ENCODE measurements at places on chromosomes 7 and 10.

DNA sequence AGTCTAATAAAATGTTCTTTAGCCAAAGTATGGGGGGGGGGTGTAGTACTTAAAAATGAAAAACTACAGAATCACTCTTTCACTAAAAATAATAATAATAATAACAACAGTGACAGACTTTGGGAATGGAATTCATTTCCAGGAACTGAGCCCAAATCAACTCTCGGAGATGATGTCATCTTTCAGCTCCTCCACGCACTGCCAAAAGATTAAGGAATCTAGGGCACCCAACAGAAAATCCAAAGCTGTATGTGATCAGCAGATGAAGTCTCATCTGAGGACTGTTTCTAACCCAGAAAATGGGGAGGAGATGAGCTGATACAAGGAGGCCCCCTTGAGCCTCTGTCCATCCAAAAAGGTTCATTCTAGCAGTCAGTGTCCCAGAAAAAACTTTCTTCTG lies 54.5 kb downstream of the GRB10 start:
- DNase-seq: no peak

GRCh38 chr7:7125963-7126362 lies 56.4 kb upstream of the C1GALT1 start:
- no peak for DNase-seq

DNA sequence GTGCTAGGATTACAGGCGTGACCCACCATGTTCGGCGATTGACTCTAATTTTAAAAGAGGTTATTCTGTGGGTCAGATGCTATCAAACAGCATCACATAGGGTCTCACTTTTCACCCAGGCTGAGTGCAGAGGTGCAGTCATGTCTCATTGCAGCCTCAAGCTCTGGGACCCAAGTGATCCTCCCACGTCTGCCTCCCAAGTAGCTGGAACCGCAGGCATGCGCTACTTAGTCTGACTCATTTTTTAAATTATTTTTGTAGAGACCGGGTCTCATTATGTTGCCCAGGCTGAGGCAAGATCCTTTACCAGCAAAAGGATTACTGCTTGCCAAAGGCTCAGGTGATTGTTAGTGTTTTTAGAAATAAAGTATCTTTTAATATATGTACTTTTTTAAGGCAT lies 42.9 kb upstream of the STOX1 start:
- DNase-seq: no peak

DNA sequence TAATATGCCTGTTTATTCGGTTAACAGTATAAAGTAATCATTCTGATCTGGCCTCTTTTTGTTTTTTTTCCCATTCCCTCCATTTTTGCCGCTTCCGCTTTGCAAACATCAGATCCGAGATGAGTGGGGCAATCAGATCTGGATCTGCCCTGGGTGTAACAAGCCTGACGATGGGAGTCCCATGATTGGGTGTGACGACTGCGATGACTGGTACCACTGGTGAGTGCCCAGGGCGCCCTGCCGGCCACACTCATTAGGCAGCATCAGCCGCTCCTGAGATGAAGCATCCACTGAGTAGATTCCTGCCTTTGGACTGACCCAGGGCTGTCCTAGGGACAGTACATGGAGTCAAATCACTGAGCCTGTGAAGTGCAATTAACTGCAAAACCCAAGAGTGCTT lies 40.9 kb upstream of the GATA3 start:
- DNase-seq: no peak

GRCh38 chr10:10772411-10772810 lies 245.3 kb upstream of the CELF2 start:
- DNase-seq: no peak

- no peak for DNase-seq
Observed at GRCh38 chr10:70735161-70735560, 50.0 kb downstream of the TBATA start.

DNA sequence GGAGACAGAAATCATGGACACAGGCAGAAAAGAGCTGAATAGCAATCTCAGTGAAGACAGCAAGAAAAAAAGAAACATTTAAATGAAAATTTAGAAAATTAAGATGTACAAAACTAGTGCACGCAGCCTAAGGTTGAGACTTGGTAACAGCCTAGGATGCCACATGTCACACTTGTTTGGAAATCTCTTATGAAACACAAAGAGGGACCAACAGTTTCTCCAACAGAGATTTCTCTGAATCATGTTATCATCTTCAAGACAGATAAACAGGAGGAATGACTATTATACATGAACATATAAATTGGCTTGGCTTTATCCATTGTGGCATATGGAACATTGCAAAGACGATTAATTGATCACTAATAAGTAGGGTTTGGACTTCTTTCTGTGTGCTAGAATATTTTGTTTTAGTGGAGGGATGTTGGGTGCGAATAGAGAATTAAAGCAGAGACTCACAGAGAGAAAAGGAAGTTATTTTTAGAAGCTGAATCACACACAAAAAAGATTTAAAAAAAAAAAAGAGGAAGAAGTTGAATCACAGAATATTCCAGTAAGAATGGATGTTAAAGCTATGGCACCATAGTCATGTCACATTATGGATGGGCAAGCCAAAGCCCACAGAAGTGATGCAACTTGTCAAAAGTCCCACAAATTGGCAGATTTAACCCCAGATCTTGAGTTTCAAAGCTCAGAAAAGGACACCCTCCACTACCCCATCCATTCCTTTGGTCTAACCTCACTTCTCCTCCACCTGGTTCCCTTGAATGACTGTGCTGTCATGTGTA lies 91.6 kb downstream of the MYOF start:
- no peak for DNase-seq

- DNase-seq: no peak
Observed at GRCh38 chr10:124495162-124495561, 33.5 kb downstream of the LHPP start.

GRCh38 chr7:135998081-135998480 lies 20.9 kb upstream of the MTPN start:
- no peak for DNase-seq

DNA sequence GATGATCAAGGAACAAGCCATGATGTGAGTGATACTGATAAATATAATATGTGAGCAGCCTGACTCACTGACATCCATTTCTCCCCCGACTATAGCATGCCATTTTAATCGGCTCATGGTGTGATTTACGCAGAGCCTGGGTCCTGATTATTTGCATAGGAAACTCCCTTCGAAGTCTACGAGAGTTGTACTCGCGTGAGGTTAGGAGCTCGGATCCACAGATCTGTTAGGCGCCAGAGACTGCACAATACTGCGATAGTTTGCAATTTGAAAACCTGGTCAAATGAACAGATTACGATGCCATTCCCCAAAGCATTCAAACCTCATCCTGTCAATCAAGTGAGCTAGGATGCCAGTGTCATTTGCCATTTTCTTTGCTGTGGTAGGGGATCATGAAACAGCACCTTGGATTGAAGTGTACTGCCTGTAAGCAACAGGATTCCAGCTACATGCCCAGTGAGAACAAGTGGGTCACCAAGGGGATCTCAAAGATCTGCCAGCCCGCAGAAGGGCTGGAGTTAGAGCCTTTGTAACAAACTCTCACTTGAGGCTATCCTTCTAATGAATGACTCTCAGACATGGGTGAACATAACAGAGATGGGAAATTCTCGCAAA lies 158.3 kb downstream of the FRMD4A start:
- DNase-seq: no peak

DNA sequence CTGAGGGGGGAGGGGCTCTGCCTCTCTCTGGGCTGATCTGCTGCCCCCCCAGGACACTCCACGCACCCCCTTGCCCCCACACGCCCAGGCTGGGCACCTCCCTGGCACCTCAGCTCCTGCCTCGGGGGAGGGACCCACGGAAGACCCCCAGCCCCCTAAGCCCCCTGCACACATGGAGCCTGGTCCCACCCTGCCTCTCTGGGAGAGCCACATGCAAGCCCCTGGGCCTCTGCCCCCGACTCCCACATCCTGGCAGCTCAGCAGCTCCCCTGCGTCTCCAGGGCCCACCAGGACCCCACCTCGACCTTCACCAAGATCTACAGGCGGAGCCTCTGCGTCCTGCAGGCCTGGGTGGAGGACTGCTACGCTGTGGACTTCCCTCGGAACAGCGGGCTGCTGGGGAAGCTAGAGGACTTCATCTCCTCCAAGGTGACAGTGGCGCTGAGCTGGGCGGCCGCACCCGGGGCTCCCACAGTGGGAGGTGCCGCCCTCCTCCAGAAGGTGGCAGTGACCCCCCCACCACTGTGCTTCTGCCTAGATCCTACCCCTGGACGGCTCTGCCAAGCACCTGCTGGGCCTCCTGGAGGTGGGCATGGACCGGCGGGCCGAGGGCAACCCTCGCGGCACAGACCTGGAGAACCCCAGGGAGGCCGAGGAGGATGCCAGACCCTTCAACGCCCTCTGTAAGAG lies 18.7 kb upstream of the UTF1 start:
- no peak for DNase-seq

GRCh38 chr7:113657603-113658002 lies 261.2 kb downstream of the PPP1R3A start:
- DNase-seq: no peak

DNA sequence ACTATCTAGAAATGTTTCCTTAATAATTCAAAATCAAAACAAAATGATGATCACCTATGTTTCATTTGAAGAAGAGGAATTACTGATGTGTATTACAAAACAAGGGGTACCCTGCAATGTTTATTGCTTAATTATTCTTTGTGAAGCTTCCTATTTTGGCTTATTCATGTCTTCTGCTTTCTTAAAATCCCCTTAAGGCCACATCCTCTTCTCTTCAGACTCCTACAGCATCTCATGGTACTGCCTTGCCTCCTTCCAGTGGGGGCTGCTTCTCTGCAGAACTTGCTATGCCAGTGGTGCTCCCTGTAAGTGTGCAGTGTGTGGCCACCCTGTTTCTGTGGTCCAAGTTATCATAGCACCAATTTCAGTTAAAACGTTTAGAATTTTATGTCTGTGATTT lies 35.0 kb downstream of the CCDC146 start:
- DNase-seq: no peak

All from stimulated activated CD4-positive, alpha-beta T cell treated with anti-CD3 and anti-CD28 coated beads, TNF-alpha, amount 100 ng/mL, for 24 hours (primary cell).